HFFc6 (cell line): ENCODE measurements at places on chromosomes 1 and 21. TPM values are rescaled to one million over a fixed set of nuclear protein-coding genes. Genes with fewer than 3 reads are reported as not detected.
A peak's percentile ranks its signal among the peaks of the same experiment; 100 is the strongest.

Gene CLDN8
- total RNA-seq: not detected in 3 replicates

Gene SYT14
- total RNA-seq: 7.8 to 9.8 TPM (median 9.5 TPM) in 3 replicates

Gene ASAP3
- 6.6 to 12.6 TPM (median 7.8 TPM) in 3 replicates for total RNA-seq

Gene OXCT2
- total RNA-seq: 0.96 to 1.6 TPM (median 1.3 TPM) in 3 replicates

Gene FCER1A
- total RNA-seq: not detected in 3 replicates

Gene FCGR3A
- not detected in 2 replicates for total RNA-seq

GRCh38 chr1:210407207-210407886, 78.6 kb downstream of the HHAT start:
- peaks cover 8% of the 10 kb centered on the region; the same call in 1 of the 2 replicates for H3K4me1 ChIP-seq
- no peaks in the 10 kb centered on the region for H3K36me3 ChIP-seq
- peaks cover 4% of the 10 kb centered on the region; the same call in 1 of the 2 replicates for H3K27me3 ChIP-seq
- H3K27ac ChIP-seq: no peak overlapping the region
- DNase-seq: peak; percentile 37

DNA sequence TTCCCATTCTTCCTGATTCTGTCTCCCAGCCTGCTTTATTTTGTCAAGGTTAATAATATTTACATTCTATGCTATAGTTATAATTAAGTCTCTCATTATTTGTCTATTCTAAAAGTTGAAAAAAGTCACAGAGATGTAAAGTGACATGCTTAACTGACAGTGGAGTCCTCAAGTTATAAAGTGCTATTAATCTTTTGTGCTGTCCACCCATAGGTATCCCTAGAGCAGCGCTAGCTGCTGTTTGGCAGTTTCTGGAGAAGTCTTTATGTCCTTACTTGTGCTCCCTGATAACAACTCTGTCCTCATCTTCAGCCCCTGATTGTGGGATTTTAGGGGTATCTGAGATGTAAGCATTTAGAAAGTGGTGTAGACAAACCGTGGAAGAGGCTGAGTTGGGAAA, 13.1 kb downstream of the BACH1 start:
- H3K27me3 ChIP-seq: no peaks in the 10 kb centered on the region; the same call in 1 of the 2 replicates
- H3K4me1 ChIP-seq: peaks cover 91% of the 10 kb centered on the region
- H3K36me3 ChIP-seq: peaks cover 38% of the 10 kb centered on the region
- H3K27ac ChIP-seq: no peak overlapping the region

Gene SYCP1
- total RNA-seq: not detected in 3 replicates

DNA sequence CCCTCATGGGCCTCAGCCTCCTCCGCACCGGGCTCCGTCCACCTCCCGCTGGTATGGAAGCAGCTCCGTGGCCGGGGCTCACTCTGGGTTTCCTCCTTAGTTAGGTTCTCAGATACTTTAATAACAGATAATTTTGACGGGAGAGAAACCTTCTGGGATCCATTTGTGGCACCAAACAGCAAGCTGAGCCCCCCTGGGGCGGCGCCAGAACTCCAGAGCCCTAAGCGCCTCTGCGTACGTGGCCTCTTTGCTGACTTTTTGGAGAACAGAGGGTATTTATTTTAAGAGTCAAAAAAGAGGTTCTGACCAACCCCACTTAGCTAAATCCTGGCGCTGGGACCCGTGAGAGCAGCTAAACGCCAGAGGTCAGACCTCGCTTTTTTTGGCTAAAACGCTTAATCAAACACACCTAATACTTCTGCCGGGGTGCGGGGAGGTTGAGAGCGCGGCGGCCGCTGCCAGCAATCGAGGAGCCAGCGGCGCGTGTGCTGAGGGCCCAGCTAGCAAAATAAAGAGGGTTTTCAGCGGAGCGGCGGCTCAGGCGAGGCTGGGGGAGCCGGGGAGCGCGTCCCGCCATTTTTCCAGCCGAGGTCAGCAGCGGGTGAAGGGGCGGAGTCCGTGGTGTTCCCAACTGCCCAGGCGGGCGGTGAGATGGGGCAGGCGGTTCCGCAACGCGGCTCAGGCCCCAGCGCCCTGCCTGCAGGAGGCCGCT, 171.7 kb downstream of the PRDM16 start:
- H3K4me3 ChIP-seq: no peak overlapping the region
- H3K36me3 ChIP-seq: no peaks in the 10 kb centered on the region
- H3K27ac ChIP-seq: no peak overlapping the region
- DNase-seq: no peak
- no peaks in the 10 kb centered on the region for H3K4me1 ChIP-seq
